Left ventricle myocardium inferior (tissue), 1 donor: ENCODE measurements at places on chromosomes 11 and 22.

- DNase-seq = no peak
These were observed 60.9 kb upstream of the USP47 start for GRCh38 chr11:11780858-11781257.

DNA sequence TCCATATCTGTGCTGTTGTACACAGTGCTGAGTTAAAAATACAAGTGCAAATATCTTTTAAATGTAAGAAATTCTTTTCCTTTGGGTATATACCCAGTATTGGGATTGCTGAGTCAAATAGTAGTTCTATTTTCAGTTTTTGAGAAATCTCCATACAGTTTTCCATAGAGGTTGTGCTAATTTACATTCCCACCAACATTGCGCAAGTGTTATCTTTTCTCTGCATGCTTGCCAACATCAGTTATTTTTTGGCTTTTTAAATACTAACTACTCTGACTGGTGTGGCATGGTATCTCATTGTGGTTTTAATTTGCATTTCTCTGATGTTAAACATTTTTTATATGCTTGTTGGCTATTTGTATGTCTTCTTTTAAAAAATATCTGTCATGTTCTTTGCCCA is 6.5 kb downstream of the OR52E8 start:
- DNase-seq = no peak

DNA sequence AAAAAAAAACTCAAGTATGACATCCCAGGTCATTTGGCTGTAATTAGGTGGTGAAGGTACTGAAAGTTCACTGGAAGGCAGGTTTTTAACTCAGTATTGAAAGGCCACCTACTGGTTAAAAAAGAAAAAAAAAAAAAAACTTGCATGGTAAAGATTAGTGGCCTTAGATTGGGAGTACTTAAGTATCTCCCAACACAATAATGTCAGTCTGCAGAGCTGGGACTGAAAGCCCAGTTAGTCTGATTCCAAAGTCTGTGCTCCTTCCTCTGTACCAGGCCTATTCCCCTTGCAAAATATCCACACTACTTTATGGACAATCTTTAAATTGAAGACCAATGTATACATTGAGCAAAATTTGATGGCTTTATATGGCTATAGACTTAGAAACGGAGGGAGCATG is 85.5 kb downstream of the NOX4 start:
- no peak for DNase-seq

- DNase-seq = no peak
These were observed 51.8 kb downstream of the SYN3 start for GRCh38 chr22:33006220-33006954.

DNA sequence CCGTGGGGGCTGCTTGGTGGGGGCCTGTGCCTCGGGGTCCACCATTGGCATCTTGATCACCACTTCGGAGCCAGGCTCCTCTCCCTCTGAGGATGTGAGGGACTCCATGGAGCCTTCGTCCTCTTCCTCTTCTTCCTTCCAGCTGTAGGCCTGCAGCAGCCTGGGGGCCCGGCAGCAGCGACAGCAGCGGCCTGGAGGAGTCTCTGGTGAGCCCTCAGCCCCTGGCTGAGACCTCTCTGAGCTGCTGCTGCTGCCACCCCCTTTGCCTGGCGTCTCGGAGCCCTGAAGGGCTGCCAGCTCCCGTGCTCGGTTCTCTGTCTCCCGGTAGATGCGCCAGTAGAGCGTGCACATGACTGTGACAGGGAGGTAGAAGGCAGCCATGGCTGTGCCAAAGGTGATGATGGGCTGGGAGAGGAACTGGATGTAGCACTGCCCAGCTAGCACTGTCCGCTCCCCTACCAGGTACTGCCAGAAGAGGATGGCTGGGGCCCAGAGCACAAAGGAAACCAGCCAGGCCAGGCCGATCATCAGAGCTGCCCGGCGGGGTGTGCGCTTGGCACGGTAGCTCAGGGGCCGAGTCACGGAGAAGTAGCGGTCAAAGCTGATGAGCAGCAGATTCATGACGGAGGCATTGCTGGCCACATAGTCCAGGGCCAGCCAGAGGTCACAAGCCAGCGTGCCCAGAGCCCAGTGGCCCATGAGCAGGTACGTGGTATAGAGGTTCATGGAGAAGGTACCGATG is 10.9 kb downstream of the CHRM1 start:
- DNase-seq = no peak

DNA sequence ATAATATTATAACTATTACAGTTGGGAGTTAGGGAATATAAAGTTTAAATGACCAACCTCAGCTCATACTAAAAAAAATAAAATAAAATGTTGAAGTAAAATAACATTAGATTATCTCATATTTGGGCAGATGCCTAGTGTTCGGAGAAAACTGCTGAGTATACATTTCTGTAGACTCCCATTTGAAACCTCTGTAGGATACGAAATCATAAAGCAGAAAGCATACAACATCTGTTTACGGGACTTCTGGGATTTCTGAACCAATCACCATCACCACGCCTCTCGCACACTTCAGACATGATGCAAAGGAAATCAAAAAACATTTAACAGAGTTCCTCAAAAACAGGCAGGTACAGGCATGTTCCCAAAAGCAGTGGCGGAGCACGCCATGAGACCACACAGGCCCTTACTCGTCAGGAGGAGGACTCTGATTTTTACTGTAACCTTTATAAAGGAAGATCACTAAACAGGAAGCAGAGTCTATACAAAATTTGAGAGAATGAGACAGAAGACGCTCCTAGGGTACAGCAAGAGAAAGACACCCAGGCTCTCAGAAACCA is 8.6 kb downstream of the ZNF195 start:
- DNase-seq = no peak

GRCh38 chr11:1931341-1932104 is 12.0 kb downstream of the TNNT3 start:
- no peak for DNase-seq

DNA sequence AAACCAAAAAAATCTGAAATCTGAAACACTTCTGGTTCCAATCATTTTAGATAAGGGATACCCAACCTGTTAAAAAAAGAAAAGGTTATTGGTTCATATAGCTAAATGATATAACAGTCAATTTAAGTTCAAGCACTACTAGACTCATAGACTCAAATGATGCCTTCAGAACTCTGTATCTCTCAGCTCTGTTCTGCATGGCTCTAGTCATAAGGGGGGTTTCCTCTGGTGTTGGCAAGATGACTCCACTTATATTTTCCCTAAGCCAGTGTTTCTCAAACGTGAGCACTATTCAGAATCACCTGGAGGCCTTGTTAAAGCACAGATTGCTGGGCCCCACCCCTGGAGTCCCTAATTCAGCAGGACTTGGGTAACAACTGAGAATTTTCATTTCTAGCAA is 11.5 kb upstream of the RRAS2 start:
- no peak for DNase-seq

DNA sequence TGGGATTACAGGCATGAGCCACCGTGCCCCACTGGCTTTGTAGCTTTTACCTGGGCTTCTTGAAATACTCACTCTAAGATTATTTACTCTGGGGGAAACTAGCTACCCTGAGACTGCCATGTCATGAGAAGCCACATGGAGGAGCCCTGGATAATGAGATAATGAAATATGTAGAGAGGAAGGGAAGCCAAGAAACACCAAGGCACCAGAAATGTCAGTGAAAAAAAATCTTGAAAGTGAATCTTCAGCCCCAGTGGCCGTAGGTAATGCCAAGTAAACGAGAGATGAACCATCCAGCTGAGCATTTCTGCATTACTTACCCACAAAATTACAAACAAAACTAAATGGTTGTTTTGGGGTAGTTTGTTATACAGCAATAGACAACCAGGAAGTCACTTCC is 125.6 kb downstream of the APIP start:
- DNase-seq = no peak

DNA sequence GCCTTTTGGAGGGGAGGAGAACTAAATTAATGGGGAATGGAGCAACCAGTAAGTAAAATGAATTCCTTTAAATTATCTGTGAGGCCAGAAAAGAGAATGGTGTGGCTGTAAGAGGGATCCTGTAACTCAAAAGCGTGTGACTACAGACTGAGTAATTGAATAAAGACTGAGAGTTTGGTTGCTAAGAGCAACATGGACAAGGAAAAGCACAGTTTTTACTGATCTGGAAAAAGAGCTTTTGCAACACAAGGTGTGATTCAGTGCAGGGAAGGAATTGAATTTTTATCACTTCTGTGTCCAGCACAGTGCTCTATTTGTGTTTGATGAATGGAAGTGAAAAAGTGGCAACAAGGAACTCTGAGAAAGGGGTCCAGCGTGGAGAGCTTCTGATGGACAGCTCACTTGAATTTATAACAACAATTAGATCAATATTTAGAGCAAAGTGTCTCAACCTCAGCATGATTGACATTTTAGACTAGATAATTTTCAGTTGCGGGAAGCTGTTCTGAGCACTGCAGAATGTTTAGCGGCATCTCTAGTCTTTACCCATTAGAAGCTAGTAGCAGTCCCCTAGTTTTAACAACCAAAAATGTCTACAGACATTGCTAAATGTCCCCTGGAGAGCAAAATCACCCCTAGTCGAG is 202.8 kb upstream of the BDNF start:
- DNase-seq = no peak

DNA sequence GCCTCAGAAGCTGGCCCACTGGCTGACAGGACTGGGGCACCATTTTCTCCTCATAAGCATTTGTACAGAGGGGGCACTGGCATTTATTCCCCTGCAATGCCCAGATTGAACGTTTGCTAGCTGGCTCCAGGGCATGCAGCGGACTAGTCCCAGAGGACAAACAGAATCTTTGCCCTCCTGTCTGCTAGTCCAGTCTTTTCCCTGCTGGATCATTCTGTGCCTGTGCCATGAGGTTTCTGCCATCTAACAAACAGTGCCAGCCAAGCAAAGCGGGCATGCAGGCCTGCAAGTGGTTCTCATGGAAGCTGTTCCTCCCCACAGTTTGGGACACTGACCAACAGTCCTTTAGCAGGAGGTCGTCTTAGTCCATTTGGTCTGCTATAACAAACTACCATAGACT is 53.4 kb downstream of the KCNJ1 start:
- DNase-seq = no peak

GRCh38 chr22:48883211-48883960 is 944.3 kb downstream of the BRD1 start:
- peak; percentile 4 for DNase-seq

GRCh38 chr11:111819161-111819828 is 52.1 kb downstream of the ALG9 start:
- no peak for DNase-seq

DNA sequence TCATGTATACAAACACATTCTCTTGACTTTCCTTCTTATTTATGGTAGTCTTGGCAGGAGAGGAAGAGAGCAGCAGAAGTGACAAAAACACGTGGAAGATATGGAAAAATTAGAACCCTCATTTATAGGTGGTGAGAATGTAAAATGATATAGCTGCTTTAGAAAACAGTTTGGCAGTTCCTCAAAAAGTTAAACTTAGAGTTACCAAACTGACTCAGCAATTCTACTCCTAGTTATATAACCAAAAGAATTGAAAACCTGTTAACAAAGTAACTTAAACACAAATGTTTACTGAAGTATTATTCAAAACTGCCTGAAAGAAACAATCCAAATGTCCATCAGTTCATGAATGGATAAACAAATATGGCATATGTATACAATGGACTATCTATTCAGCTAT is 16.8 kb downstream of the NUCB2 start:
- no peak for DNase-seq

- DNase-seq = no peak
These were observed 135.2 kb upstream of the C11orf58 start for GRCh38 chr11:16603245-16603644.

GRCh38 chr11:68214173-68215086 is 1.3 kb upstream of the KMT5B start:
- no peak for DNase-seq

DNA sequence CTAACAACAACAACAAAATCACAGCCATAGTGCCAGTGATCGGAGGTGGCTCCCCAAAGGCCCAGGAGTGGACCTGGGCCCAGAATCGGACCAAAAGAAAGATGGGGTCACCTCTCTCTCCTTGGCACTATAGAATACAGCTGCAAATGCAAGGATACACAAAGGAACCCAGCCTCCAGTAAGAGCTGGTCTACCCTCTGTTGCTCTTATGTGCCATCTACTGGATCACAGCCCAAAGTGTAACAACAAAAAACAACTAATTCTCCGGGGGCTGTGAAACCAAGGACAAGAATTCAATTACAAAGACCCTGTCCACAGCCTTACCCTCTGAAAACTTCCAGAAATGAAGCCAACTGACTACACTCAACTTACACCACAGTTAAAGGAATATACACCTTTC is 21.6 kb downstream of the OR8G5 start:
- no peak for DNase-seq

GRCh38 chr11:108512708-108513107 is 14.5 kb upstream of the POGLUT3 start:
- DNase-seq = no peak

DNA sequence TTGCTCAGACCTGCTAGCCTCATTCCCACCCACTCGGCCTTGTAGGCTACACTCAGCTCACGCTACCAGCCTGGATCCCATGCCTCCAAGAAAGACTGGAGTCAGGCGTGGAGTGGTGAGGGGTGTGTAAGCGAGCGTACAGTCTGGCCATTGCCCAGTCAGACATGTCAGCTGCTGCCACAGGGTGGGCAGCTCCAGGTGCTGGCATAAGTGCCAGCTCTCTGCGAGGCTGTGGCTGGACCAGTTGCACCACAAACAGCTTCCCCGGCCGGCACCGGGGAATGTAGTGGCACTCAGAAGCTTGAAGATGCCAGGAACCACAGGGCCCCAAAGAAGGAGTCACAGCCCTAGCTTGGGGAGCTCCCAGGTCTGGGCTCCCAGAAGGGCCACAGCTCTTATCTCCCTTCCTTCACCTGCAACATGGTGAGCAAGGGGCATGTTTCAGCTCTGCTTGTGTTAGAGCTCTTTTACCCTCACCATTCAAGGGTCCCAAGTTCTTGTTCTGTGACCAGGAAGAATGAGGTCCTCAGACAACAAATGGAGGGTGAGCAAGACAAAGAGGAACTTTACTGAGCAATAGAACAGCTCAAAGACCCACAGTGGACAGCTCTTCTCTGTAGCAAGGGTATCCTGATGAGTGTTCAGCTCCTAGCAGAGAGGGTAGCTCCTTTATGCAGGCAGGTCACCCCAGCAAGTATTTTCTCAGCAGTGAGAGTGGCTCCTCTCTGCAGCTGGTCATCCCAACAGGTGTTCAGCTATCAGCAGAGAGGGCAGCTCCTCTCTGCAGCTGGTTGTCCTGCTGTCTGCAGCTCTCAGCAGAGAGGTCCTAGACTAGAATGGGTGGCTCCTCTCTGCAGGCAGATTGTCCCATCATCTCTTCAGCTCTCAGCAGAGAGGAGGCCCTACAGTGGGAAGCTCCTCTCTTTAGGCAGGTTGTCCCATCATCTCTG is 6.0 kb downstream of the SBF2 start:
- DNase-seq = no peak

DNA sequence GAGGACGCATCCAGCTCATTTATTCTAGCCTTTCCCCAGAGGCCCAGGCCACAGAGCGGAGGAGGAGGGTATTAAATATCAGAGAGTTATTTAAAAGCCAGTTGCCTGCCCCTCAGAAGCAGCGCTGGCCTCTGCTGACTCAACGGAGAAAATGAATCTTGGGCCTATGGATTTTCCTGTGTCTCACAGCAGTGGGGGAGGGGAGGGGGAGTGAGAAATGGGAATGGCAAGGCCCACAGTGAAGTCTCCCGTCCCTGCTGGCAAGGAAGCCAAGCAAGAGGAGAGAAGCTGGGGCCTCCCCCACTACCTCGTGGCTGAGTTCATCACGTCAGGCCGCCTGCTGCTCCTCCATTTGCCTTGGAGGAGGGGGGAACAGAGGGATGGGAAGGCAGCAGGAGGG is 4.5 kb upstream of the TPBGL start:
- no peak for DNase-seq

GRCh38 chr11:13429836-13430235 is 33.2 kb downstream of the BTBD10 start:
- DNase-seq = no peak
